Foreskin keratinocyte (primary cell): ENCODE measurements at places on chromosomes 3 and 15.

DNA sequence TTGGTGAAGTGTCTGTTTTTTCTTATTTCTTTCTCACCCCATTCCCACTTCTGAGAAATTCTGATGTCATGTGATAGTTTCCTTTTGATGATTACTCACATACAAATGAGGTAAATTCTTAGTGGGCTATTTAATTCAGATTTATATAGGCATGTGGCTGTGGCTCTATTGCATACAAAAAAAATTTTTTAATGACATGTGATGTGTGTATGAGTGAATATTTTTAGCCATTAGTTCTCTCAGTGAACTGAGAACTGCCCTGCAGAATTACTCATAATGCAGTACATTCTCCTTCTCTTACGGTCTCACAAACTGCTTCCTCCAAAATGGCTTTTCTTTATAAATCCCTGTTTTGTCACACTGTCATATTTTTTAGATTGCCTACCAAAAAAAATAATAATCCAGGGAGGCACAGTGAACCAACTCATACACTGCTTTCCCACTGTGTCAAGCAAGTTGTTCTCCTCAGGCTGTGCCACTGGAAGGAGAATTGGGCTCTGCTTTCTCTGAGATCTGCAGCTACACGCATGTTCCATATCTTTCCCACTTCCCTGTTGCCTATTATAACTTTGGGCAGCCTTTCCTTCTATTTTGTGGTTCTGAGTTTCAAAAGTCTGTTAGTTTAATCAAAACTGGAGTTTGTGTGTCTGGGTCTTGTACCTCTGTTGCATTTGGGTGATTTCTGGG lies 415.7 kb upstream of the THBS1 start:
- no peak for DNase-seq

GRCh38 chr3:142434503-142434902 lies 13.3 kb downstream of the XRN1 start:
- DNase-seq, result no peak

- no peak for DNase-seq
Measured at GRCh38 chr3:15634671-15635070, 33.1 kb downstream of the BTD start.

- no peak for DNase-seq
Measured at GRCh38 chr3:177224414-177224813, 27.1 kb upstream of the TBL1XR1 start.

DNA sequence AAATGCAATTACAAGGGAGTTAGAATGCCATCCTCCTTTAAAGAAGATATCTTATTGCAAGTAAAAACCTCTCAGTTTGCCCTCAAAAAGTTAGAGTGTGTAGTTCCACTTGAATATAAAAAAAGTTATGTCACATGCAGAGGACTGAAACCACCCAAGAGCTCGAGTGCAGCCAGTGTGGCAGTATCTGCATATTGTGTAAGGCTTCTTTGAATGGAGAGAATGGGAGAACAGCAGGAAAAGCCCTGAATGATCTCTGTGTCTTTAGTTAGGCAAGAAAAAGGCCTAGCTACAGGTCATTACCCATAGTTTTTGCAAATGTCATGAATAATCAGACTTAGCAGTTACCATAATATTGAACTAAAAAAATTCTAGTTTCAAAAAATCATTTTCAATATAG lies 13.9 kb upstream of the TEX9 start:
- no peak for DNase-seq

DNA sequence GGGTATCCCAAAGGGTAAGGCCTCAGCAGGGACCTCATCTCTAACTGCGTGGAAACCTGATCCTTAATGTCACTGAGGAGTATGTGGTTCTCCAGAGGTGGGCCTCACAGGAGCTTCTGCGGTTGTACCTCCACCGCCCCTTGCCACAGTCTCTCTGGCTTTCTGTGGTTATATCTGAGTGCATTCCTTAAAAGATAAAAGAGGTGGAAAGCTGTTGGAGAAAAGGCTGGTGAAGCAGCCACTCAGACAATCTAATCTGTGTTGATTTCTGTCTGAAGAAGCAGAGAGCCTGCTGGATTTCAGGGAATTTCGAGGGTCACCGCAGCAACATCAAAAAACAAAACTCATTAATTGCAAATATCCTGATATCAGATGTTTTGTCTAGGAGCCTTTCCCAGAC lies 51.4 kb downstream of the SEMA6D start:
- no peak for DNase-seq

DNA sequence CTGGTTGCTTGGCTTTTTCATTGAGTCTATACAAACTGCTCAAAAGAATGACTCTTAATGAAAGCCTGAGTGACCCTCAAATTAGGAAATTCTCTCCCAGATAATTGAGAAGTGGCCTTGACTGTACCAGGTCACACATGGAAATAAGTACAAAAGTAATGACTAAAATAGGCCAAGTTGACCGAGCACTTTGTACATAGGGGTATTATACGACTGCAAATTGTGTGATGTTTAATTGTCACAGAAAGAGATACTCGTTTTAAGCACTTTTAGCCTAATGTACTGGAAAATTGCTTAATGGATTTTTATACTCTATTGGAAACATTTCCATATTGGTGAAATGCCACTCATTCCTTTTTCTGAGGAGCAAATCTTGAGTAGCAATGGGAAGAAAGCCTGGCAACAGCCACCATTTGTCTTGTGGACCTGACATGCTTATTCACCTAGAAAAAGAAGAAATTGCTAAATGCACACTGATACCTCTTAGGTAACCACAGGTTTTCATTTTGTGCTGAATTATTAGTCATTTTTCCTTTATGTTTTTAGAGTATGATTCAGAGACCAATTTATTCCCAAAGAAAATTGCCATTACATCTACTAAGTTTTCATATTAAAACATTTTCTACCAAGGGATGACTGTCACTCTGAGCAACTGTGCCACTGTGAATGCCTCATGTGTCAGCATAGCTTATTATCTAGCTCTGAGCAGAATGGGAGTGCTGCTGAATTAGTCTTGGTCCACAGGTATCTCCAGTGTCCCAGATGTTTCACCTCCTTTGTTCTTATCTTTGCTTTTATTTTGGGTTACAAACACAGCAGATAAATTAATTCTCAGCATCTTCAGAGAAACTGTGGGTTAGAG lies 8.9 kb upstream of the PXK start:
- no peak for DNase-seq

DNA sequence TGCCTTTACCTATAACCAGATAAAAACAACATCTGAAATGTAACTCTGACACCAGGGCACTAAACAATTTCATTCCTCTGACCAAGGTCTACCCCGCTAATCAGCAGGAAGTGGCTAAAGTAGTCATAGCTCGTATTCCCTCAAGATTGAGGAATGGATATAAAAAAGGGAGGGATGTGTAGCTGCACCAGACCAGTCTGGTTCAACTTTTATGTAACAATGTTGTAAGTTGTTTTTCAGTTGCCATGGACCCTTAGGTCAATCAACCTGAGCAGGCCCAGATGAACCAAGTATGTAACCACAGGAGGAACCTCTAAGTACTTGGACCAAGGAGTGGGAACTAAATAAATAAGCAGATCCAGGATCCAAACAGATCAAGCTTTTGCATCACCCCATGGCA lies 28.4 kb upstream of the IFT57 start:
- DNase-seq, result peak; percentile 3

DNA sequence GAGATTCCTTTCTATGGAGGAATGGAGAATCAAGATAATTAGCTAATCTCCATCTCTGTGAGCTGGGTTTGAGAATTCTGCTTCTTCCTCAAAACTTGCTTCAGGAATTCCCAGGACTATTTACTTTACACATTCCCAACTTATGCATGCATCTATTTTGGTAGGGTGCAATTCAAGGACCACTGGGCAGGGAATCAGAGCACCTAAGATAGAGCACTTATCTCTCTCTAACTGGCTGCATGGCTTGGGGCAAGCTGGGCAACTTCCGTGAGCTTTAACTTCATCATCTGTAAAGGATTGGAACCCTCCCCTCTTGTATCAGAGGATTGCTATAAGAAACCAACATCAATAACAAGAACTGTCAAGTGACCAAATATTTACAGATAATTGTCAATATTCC lies 160.2 kb downstream of the PDCD6IP start:
- no peak for DNase-seq

DNA sequence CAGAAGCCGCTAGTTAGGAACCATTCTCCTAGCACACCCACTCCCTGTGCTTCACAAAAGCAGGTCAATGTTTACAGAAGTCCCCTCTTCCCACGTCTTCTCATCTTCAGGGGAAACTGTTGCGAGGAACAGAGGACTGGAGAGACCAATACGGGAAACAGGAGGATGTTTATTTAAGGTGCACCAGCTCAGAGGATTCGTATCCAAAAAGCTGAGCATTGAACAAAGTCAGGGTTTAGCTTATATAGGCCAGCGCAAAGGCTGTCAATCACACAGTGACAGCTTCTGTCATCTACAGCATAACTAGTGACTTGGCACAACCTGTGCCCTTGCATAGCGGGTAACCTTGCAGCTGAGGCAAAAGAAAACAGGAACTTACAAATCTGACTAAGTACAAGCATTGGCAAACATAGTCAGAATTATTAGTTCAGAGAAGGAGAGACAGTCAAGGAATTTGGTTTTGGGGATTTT lies 61.3 kb downstream of the ZDHHC19 start:
- no peak for DNase-seq

GRCh38 chr3:193883551-193883950 lies 252.4 kb upstream of the HES1 start:
- no peak for DNase-seq

- no peak for DNase-seq
Measured at GRCh38 chr3:20041197-20041780, 1.0 kb downstream of the KAT2B start.

GRCh38 chr3:120587332-120587975 lies 8.7 kb upstream of the NDUFB4 start:
- DNase-seq, result no peak

DNA sequence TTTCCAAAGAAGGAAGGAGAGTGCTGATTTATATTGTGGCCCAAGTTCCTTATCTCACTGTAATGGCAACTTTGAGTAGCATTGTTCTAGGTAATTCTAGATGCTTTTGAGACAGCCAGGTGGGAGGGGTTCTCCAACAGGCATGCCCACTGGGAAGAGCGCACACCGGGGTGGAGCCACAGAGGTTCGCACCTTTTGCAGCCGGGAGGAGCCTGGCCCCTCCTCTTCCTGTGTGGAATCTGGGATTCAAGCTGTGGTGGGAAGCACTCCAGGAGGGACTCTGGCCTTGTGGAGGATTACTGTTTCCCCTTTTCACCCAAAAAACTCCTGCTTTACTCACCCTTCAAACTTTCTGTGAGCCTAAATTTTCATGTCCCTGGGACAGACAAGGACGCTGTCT lies 53.1 kb downstream of the CFAP20DC start:
- no peak for DNase-seq

DNA sequence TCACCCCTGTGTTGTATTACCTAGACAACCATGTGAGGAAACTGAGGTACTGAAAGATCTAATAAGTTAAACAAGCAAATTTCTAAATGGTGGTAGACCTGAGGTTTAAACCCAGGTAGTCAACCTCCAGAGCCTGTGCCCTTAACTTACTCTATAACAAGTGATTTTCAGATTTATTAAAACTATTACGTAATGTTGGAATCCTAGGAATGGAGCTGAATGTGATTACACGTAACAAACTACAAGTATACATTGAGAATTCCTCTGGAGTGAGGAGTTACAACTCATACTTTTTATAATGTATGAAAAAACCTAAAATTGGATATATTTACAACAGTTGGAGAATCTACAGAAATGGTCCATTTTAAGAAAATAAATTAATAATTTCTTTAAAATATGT lies 18.0 kb downstream of the FAM98B start:
- no peak for DNase-seq

GRCh38 chr3:175869404-175869803 lies 1010.3 kb downstream of the NAALADL2 start:
- DNase-seq, result no peak

DNA sequence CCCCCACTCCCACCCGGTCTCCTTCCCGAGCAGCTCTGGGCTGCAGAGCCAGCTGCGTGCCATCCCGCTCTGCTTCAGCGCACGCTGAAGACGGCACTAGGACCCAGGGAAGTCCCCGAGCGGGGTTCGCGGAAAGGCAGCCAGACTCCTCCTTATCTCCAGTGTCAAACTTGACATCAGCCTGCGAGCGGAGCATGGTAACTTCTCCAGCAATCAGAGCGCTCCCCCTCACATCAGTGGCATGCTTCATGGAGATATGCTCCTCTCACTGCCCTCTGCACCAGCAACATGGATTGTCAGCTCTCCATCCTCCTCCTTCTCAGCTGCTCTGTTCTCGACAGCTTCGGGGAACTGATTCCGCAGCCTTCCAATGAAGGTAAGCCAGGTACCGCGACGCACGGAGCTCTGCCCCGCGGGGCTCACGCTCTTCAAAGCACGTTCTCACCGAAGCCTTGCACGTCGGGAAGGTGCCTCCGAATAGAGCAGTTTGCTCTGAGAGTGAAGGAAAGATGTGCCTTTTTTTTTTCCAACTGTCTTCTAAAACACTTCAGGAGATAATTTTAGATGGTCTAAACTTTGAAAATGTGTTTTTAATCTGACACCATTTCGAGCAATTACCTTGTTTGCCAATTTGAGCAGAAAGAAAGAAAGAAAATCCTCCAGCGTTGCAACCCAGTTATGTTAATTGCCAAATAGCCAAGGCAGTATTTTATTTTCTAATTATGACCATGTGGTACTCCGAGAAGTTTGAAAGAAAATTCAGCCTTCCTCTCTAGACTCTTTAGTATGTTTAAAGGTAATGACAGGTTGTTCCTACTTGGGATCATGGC lies at the start of gene EPHA3:
Gene EPHA3 (plus strand): TSS at position 161 of the 830 bp plus-strand sequence. CDS start 128 bp downstream, at position 289.
- peak; percentile 70 for DNase-seq

GRCh38 chr15:57221134-57221533 lies 155.2 kb upstream of the CGNL1 start:
- no peak for DNase-seq

DNA sequence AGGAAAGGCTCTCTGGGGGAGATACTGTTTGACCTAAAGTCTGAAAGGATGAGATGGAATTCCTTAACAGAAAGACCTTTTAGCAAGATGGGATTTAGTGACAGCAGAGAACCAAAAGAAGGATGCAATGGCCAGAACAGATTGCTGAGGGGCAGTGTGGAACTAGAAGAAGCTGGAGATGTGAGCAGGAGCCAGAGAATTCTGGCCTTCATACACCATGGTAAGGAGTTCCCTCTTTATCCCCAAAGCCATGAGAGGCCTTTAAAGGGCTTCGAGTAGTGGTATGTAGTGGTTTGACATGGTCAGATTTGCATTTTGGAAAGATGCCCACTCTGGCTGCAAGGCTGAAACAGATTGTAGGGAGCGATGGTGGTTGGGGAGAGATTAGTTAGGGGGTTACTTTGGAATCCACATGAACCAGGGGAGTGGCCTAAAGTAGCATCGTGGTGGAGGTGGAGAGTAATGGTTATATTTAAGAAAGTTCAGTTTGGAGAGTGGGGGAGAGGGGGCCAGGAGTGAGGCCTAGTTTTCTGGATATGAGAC lies 34.0 kb upstream of the NPHP3 start:
- no peak for DNase-seq

DNA sequence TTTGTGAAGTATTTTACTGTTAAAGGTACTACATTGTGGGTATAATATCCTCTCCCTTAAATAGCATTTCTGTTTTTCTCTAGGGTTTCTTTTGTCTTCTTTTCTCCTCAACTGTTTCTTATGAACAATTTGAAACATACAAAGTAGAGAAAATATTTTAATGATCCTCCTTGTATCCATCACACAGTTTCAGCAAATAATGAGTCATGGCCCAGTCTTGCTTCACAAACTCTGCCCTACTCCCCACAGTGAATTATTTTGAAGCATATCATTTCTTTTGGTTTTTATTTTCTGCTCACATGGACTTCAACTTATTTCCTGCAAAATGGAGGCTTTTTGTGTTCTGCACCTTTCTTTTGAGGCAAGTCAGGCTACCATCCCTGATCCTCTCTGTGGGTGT lies 6.1 kb upstream of the SCAANT1 start:
- no peak for DNase-seq
